ENCODE measurements at places on chromosomes 4 and X.

GRCh38 chr4:21543514-21543913, 405.1 kb downstream of the KCNIP4 start:
- no peak for DNase-seq

DNA sequence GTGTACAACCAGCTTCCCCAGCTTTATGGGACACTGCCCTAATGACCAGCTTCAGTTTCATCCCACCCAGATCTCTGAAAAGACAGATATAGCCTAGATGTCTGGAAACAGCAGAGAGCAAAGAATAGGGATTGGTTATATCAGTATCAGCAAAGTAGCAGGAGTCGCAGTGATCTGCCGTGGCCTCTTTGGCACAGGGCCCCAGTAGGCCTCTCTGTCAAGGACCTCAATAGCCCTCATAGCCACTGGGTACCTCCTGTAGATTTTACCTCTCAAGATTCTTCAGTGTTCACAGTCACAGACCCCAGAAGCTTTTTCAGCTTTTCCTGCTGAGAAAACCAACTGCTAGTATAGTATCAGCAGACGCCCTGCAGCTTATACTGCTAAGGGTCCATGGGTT, 104.6 kb downstream of the ARHGEF9 start:
- no peak for DNase-seq

DNA sequence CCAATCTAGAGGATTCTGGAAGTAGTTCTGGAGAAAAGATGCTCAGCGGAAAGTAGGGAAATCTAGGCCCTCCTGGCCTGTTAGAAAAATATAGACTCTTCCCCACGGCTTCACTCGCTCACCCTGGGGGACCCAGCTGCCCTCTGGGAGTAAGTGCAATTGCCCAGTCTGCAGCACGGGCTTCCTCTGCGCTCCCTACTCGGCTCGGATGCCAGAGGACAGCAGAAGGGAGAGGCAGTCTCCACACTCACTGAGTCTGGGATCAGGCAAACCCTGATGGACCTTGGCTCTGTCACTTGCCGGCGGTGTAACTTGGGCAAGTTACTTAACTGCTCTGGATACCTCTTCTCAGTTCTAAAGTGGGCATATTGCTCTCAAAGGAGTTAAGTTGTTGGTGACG, 2.1 kb downstream of the SHISA3 start:
- no peak for DNase-seq

DNA sequence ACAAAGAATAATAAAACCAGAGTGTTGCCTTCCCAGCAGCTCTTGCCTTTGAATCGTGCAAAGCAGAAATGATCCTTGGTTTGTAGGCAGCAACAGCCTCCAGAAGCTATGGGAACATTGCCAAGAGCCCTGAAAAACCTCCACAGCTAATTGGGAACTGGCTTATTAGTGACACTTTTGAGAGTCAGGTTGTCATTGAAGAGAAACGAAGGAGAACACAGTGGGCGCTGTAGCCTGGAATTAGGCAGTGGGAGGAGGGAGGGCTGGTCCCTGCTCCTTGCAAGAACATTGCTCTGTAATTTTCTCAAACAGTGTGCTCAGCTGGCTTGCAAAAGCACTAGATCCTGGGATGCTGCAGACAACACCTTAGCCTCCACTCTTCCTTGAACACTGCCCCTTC, 331.5 kb upstream of the EMCN start:
- DNase-seq = no peak

- DNase-seq = no peak
Observed at GRCh38 chrX:153635788-153636668, 11.0 kb upstream of the DUSP9 start.

DNA sequence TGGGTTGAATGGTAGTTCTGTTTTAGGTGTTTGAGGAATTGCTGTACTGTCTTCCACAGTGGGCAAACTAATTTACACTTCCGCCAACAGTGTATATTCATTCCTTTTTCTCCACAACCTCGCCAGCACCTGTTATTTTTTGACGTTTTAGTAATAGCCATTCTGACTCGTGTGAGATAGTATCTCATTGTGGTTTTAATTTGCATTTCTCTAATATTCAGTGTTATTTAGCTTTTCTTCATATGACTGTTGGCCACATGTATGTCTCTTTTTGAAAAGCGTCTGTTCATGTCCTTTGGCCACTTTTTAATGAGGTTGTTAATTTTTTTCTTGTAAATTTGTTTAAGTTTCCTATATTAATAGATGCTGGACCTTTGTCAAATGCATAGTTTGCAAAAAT, 26.9 kb upstream of the WDR17 start:
- no peak for DNase-seq

- DNase-seq = no peak
Observed at GRCh38 chrX:71998836-71999509, 88.3 kb downstream of the NHSL2 start.

DNA sequence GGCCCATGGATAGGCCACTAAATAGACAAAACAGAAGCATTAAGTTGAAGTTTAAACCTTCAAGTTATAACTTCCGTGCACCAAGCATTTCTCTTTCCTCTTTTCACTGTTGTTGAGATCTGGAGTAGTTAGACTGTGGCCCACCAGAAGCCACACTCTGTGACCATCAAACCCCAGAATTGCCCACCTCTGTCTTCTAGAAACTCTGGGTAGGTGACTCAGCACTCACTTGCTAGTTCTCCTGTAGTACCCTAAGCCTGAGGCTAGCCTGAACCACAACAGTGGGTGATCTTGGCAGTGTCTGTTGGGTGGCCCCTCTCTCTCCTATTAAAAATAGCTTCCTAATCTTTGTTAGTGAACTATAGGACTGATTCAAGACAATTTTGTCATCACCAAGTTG, 24.6 kb upstream of the CD40LG start:
- DNase-seq = no peak

DNA sequence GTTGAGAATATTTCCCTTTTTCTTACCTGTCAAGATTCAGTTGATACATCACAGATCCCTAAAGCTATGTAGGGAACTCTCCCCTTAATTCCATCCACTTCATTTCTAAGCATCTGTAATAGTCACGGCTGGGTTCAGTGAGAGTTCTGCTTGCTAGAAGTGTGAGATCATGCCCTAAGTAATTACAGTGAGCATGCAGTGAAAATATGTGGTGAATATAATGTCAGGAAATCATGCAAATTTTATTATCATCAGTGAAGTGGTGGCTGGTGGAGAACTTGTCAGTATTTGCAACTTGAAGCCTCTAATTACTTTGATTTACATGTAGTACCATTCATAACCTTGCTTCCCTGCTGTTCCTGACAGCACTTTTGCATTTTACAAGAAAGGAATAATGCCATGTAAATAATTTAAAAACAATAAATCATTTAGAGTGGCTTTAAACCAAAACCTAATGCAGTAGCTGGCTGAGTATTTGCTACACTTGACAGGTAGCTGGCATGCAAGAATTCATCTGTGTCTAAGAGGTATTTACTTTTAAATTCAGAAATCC, 28.3 kb upstream of the CFAP299 start:
- DNase-seq = no peak
